ENCODE measurements at places on chromosomes 11 and 22. TPM values are rescaled to one million over a fixed set of nuclear protein-coding genes. Genes with fewer than 3 reads are reported as not detected.

The MMP8 gene
- 0.12 TPM for polyA plus RNA-seq

The CCND1 gene
- 159 TPM for polyA plus RNA-seq

The C22orf15 gene
- 6.1 TPM for polyA plus RNA-seq

The PHF21B gene
- 1.3 TPM for polyA plus RNA-seq

The SOX6 gene
- polyA plus RNA-seq, result 18.3 TPM

The SHANK3 gene
- 21.9 TPM for polyA plus RNA-seq

The LIF gene
- polyA plus RNA-seq, result 4.1 TPM

DNA sequence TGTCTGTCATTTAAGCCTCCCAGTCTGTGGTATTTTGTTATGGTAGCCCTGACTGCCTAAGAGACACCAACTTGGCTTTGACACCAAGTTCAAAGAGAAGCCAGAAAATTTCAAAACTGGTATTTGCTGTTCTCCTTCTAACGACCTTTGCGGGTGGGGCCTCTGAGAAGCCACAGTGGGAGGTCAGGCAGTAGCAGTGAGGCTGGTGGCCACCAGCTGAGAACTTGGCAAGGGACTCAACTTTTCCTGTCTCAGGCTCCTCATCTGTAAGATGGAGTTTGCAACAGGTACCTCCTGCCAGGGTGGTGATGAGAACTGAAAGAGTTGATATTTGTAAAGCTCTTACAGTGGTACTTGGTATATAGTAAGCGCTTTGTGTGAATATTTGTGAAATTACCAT lies 183.4 kb downstream of the BCR start:
- no peak overlapping the region for H3K4me3 ChIP-seq
- no peaks in the 10 kb centered on the region for H3K27me3 ChIP-seq
- H3K27ac ChIP-seq, result no peak overlapping the region
- H3K36me3 ChIP-seq, result no peaks in the 10 kb centered on the region
- no peaks in the 10 kb centered on the region for H3K4me1 ChIP-seq
- DNase-seq, result no peak

GRCh38 chr11:68375766-68376165 lies 63.4 kb downstream of the LRP5 start:
- peaks cover 70% of the 10 kb centered on the region for H3K4me1 ChIP-seq
- DNase-seq, result no peak
- no peak overlapping the region for H3K4me3 ChIP-seq
- H3K27ac ChIP-seq, result no peak overlapping the region

GRCh38 chr11:116439361-116439677 lies 333.5 kb downstream of the BUD13 start:
- no peak overlapping the region for H3K27ac ChIP-seq
- no peak overlapping the region for H3K4me3 ChIP-seq
- DNase-seq, result no peak
- H3K27me3 ChIP-seq, result no peaks in the 10 kb centered on the region

GRCh38 chr11:95699631-95700470 lies 89.7 kb downstream of the FAM76B start:
- DNase-seq, result no peak
- H3K27me3 ChIP-seq, result no peaks in the 10 kb centered on the region
- no peak overlapping the region for H3K4me3 ChIP-seq
- no peak overlapping the region for H3K27ac ChIP-seq
- peaks cover 7% of the 10 kb centered on the region for H3K4me1 ChIP-seq
- no peaks in the 10 kb centered on the region for H3K36me3 ChIP-seq

- no peaks in the 10 kb centered on the region for H3K27me3 ChIP-seq
- H3K4me1 ChIP-seq, result peaks cover 53% of the 10 kb centered on the region
- no peaks in the 10 kb centered on the region for H3K36me3 ChIP-seq
- peak overlapping the region; percentile 83 for H3K4me3 ChIP-seq
- H3K27ac ChIP-seq, result peak overlapping the region; percentile 95
Observed at GRCh38 chr11:2990617-2991451, 1.3 kb downstream of the NAP1L4 start.

DNA sequence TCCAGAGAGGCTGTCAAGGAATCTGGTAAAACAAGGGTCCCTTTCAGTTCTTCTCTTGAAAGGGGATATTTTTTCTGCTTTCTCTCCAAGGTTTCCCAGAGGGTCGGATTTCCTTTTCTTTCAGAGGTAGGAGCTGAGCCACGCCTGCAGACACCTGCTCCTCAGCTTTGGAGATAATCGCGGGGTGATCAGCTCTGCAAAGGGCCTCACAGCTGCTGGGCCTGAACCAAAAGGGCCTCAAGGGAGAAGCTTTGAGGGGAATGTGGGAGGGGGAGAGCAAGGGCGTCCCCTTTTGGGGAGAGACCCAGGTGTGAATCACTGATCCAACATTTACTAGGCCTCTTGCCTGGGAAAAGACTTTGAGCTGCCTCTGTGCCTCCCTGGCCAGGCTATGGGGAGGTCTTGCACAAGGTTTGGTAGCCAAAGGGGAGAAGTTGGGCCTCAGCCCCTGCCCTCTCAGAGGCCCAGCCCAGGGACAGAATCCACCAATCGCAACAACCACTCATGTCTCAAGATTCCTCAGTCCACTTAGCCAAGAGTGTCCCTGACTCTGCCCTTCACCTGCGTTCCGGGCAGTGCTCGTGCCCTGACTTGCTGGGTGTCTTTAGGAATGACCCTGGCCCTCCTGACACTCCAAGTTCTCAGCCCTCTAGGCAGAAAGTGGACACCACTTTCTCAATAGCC lies 14.0 kb upstream of the TP53I11 start:
- DNase-seq, result peak; percentile 77
- no peaks in the 10 kb centered on the region for H3K36me3 ChIP-seq
- no peak overlapping the region for H3K4me3 ChIP-seq

- no peak overlapping the region for H3K27ac ChIP-seq
- H3K27me3 ChIP-seq, result no peaks in the 10 kb centered on the region
- peak; percentile 63 for DNase-seq
Observed at GRCh38 chr22:32660292-32660691, 141.2 kb upstream of the TIMP3 start.

- DNase-seq, result no peak
- no peak overlapping the region for H3K4me3 ChIP-seq
- no peak overlapping the region for H3K27ac ChIP-seq
- H3K36me3 ChIP-seq, result no peaks in the 10 kb centered on the region
- no peaks in the 10 kb centered on the region for H3K4me1 ChIP-seq
Observed at GRCh38 chr11:121119440-121119839, 18.4 kb downstream of the TECTA start.

DNA sequence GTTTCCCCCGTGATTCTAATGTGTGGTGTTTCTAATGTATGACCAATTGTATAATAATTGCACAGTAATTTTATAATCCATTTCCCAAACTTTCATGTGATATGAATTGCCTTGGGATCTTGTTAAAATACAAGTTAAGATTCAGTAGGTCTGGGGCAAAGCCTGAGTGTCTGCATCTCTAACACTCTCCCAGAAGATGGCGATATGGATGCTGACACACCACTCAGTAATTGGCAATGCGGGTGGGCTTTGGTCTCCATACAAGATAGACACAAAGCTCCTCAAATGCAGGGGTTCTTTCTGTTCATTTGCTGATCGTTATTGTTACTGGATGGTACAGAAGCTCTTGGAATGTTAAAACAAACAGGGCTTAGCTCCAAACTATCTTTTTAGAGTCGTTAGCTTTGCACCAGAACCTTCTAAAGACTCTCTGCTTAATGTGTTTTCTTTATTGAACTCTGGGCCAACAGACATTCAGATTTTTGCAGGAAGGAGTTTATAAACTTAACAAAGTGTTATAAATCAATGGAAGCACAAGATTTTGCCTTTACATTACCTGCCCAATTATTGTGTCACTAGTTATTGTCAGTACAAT lies 45.4 kb upstream of the ANO3 start:
- no peaks in the 10 kb centered on the region for H3K36me3 ChIP-seq
- H3K27me3 ChIP-seq, result no peaks in the 10 kb centered on the region
- no peak overlapping the region for H3K4me3 ChIP-seq
- H3K4me1 ChIP-seq, result no peaks in the 10 kb centered on the region
- H3K27ac ChIP-seq, result no peak overlapping the region

DNA sequence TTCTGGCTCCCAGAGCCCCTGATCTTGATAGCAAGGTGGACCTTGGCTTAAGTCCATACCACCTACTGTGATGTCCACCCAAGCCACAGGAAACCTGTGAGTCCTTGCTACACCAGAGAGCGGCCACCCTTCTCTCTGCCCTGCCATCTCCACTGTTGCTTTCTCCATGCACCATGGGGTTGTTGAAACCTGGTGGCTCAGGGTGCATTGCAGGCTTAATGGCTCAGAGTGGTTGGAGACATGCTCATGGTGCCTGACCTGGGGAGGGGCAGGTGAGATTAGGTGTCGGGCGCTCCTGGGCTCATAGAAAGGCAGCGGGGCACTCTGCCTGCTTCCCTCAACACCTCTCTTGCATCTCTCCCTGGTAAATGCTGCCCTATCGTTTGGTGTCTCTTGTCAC lies 25.0 kb upstream of the CACNG2 start:
- no peaks in the 10 kb centered on the region for H3K36me3 ChIP-seq
- no peaks in the 10 kb centered on the region for H3K4me1 ChIP-seq

GRCh38 chr11:11016068-11016467 lies 158.2 kb upstream of the ZBED5 start:
- peaks cover 3% of the 10 kb centered on the region for H3K27me3 ChIP-seq
- H3K4me3 ChIP-seq, result no peak overlapping the region
- no peaks in the 10 kb centered on the region for H3K4me1 ChIP-seq
- H3K27ac ChIP-seq, result no peak overlapping the region
- H3K36me3 ChIP-seq, result no peaks in the 10 kb centered on the region

Data from left lung (tissue), 14 donors.